Activated T-helper 17 cell treated with anti-CD3 and anti-CD28 coated beads, Interleukin-2, amount 50 U/mL, for 72 hours (primary cell): ENCODE measurements at places on chromosomes 11 and 22.

DNA sequence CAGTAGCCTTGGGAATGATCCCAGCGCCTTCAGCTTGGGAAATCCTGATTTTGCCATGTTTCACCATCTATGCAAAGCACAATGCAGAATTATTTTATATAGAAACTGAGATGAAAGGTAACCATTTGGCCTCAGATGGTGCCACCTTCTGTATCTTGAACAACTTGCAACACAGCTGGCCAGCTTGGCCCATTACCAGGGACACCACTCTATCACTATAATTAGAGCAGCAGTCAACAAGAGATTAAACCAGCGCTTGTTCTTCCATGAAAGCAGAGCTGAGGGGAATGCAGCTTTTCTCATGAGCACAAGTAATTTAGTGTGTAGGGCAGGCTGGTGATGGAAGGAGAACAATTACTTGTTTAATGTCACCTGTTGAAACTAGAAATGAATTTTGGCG lies 6.7 kb upstream of the ZDHHC13 start:
- no peak for ATAC-seq

DNA sequence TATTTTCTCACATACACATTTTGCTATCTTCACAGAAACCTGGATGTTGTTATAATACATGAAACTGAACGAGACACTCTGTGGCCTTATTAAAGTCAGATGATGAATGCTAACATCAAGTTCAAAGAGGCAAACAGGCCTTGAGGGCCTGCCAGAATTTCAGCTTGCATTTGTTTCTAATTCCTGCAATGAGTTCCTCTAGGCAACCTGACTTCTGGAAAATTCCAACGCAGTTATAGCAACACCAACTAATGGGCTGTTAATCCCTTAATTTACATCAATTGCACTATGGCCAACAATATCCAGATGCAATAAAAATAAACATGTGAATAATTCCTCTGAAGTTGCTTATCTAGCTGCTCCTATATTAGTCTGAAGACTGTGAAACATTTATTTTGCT lies 19.1 kb downstream of the PAX6 start:
- ATAC-seq: no peak

GRCh38 chr22:19275919-19276600 lies 15.5 kb downstream of the CLTCL1 start:
- ATAC-seq: no peak

DNA sequence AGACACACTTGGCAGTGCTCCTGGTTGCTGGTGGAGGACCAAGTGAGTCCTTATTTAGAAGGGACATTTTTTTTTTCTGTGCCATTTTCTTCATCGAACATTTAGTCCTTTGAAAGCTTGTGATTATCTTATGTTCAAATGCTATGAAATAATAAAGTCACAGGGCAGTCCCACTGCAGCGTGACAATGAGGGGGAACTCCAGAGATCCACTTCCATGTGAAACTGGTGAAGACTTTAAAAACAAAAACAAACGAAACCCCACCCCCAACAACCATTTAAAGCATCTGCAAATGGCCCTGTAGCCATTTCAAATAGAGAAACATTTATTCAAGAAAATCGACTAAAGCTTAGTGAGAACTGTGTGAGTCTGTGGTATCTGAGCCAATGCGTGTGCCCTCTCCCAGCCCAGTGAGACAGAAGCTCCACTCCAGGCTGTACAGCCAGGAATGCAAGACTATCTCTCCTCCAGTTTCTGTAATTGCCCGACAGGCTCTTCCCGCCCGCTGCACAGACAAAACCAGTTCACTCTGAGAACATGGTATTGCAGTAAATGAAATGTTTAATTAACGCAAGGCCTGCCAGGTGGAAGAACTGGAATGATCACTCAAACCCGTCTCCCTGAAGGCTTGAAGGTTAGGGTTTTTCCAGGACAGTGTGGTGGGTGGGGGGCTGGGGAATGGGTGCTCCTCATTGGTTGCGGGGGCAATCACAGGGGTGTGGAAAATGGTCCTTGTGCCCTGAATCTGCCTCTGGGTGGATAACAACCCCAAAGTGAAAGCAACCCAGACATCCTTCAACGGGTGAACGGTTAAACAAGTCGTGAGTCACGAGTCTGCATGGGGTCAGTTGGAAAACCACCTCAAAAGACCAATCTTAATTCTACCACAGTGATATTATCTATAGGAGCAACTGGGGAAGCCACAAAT lies 8.4 kb downstream of the KRTAP5-6 start:
- peak; percentile 79 for ATAC-seq

GRCh38 chr11:35418282-35419183 lies 825 bp downstream of the SLC1A2 start:
- ATAC-seq: no peak

GRCh38 chr22:22123118-22123959 lies 121.2 kb upstream of the VPREB1 start:
- no peak for ATAC-seq

GRCh38 chr22:29300467-29300806 lies 6.0 kb upstream of the GAS2L1 start:
- ATAC-seq: no peak

GRCh38 chr11:1129143-1129610 lies 28.6 kb upstream of the MUC5AC start:
- no peak for ATAC-seq

DNA sequence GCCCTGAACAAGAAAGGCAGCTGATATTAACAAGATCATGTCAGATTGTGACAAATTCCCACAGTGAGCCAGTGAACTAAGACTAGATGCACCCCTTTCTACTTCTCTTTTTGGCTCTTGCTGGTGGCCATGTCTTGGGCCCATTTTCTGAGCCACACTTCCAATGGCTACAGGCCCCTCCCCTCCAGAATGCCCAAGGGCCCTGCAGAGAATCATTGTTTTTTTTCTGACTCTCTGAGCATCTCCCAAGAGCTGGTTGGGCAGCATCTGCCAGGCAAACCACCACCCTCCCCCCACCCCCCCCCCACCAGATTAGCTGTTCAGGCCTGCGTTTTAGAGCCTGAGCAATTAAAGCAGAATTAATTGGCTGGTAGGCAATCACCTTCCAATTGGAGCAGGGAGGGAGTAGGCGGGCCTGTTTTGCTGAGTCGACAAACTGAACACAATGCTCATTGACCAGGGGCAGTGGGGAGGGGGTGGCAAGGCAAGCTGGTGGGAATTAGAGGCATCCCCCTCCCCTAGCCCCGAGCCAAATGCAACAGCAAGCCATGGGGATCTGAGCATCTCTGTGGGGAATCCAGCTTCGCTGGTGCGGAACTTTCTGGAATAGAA lies 541.4 kb downstream of the MN1 start:
- ATAC-seq: no peak

DNA sequence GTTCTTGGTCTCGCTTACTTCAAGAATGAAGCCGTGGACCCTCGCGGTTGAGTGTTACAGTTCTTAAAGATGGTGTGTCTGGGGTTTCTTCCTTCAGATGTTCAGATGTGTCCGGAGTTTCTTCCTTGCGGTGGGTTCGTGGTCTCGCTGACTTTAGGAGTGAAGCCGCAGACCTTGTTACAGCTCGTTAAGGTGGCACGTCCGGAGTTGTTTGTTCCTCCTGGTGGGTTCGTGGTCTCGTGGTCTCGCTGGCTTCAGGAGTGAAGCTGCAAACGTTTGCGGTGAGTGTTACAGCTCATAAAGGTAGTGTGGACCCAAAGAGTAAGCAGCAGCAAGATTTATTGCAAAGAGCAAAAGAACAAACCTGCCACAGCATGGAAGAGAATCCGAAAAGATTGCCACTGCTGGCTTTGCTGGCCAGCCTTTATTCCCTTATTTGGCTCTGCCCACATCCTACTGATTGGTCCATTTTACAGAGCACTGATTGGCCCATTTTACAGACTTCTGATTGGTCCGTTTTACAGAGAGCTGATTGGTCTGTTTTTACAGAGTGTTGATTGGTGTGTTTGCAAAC lies 27.1 kb upstream of the NXPE2 start:
- ATAC-seq: no peak

DNA sequence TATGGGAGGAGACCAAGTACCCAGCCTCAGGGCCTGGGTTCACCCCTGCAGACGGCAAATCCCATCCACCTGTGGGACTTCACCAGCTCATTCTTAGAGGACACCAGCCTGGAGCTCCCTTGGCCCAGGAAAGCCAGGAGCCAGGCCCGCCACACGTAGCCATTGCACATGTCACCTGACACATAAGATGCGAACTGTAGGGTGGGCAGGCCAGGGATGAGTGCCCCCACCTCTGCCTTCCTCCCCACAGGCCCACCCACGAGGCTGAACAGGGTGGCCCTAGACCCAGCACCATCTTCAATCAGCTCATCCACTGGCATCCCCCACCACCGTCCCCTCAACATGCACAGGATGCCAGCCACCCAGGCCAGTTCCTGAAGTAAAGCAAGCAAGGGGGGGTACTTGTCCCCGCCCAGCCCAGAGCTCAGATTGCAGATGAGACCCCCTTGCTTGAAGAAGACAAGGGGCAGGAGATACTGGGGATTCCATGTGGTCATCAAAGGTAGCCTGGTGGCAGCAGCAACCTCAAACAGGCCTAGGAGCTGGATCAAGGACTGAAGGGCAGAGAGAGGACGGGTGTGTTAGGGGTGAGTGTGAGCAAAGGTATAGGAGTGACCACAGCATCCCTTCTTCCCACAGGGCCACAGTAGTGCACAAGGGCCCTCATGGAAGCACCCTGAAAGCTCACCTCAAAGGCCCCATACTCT lies 45.6 kb downstream of the IGLL5 start:
- ATAC-seq: no peak

- ATAC-seq: no peak
These were observed 7.5 kb upstream of the SEZ6L start for GRCh38 chr22:26161746-26162145.

- peak; percentile 8 for ATAC-seq
These were observed 643 bp downstream of the CEND1 start for GRCh38 chr11:788953-789940.

- ATAC-seq: no peak
These were observed 89.6 kb upstream of the CRYBB3 start for GRCh38 chr22:25109878-25110595.

DNA sequence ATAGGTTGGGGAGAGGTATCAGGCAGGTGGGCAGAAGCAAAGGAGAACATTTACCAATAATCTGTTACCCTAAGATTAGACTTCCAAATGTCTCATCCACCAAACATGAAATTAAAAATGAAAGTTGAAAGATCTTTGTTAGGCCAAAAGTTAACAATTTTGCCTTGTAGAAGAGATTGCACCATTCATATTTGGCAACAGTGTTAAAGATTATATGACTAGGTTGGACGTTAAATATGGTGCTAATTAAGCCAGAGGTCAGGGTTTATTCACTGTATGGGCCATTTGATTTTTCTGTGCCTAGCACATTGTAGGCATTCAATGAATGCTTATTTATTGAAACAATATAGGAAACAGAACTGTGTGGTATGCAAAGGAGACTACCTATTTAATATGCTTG lies 126.1 kb upstream of the SLC5A12 start:
- no peak for ATAC-seq

DNA sequence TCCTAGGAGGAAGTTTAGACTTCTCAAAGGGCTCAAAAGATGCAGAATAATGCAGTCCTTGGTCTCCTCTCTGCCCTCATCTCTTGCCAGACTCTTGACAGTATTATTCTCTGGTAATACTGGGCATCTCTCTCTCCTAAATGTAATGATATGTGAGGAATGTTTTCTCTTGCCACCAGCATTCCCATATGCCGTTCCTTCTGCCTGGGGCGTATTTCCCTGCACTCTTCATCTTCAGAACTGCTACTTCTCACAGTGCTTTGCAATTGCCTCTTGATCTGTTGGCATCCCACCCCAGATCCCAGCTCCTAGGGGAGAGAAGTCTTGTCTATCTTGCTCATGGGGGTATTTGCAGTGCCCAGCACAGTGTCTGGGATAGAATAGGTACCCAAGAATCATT lies 107.4 kb downstream of the RASSF10 start:
- no peak for ATAC-seq

DNA sequence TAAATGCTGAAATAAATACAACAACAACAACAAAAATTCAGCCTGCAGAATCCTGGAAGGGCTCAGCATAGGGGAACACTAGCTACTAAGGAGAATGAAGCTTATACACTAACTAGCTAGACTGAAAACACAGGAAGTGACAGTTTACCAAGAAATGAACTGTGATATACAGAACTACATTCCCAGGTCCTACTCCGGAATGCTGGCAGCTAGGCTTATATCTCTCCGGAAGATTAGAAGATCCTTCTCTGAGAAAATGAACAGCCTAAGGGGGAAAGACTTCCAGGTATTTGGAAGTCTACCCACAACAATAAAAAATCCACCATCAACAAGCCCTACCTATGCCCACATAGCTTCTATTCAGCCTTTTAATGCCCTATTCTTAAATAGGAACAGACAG lies 31.0 kb downstream of the CCDC34 start:
- ATAC-seq: no peak

DNA sequence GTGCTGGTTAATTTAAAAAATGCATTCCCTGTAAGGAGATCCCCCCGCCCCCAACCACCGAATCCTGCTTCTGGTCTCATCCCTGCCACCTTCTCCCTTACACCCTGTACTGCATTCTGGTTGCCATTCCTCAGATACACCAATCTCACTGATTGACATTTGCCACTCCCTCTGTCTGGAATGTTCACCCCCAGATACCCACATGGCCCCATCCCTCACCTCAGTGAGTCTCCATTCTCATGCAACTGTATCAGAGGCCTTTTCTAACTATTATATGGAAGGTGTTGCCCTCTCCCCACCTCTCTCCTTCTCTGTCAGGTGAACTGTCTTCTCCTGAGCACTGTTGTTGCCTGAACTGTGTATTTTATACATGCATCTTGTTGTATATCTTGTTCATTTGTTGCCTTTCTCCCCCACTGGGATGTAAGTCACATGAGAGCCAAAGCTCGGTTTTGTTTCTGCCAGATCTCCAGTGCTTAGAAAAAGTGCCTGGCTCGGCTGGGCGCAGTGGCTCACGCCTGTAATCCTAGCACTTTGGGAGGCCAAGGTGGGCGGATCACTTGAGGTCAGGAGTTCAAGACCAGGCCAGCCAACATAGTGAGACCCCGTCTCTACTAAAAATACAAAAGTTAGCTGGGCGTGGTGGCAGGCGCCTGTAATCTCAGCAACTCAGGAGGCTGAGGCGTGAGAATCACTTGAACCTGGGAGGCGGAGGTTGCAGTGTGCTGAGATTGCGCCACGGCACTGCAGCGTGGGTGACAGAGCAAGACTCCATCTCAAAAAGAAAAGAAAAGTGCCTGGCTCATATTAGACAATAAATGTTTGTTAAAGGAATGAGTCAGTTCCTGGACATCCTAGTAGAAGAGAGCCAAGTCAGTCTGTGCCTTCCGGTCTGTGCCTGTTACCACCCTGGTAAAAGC lies 61.0 kb downstream of the TNRC6B start:
- ATAC-seq: peak; percentile 77

DNA sequence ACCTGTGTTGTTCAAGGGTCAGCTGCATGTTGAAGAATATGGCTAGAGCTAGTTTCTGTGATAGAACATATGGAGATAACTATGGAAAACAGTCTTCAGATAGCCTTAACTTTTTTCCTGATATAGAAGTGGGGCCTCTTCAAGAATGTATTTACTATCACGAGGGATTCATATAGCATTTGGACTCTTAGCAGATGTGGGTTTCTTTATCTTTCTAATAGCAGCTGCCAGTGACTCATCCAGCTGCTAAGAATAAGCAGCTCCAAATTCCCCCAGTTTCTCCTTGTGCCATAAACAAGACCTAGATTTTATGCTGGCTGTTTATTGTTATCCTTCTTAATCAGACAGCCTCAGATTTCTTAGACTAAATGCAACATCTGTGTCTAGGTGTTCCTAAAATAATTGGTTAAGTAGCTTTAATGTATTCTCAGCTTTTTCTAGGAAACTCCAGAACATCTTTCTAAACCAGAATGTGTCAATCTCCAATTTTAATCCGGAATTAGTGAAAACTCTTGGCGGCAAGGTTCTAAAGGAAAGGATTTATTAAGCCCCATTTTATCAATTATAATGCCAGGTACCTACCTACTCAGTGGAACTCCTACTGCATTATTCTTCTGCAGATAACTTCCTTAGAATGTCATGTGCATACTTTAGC lies 119.8 kb downstream of the CSTPP1 start:
- ATAC-seq: no peak
